ENCODE measurements at places on chromosomes 11 and 22. TPM values are rescaled to one million over a fixed set of nuclear protein-coding genes. Genes with fewer than 3 reads are reported as not detected.

DNA sequence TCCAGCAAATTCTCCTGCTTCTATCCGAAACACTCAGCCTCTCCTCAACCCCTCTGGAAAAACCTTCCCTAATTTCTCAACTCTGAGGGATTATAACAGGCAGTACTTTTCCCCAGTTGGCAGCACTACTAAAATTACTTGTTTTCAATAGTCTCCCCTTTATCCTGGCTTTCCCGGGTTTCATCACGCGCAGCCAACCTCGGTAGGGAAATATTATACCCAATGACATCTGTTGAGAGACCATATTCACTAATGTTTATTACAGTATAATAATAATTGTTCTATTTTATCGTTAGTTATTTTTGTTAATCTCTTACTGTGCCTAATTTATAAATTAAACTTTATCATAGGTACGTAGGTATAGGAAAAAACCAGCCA is 330 bp upstream of the POLD3 start:
- DNase-seq = no peak

DNA sequence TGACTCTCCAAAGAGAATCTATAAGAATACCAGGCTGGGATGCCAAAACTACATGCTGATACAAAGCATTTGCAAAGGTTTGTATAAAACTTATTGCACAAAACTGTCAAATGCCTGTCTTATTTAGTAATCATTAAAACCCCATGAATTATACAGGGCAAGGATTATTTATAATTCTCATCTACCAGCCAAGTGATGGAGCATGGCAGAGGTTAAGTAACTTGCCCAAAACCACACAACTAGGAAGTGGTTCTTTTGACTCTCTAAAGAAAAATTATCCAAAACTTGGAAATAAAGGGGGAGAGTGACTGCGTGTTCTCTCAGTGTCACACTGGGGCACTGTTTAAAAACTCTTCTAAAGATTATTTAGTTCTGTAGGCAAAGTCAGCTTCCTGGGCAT is 17.4 kb upstream of the CLMP start:
- DNase-seq = no peak

The ARHGEF17 gene
- not detected for polyA plus RNA-seq

The BCO2 gene
- polyA plus RNA-seq = 0.41 TPM

All from immature natural killer cell (primary cell).